ENCODE measurements at places on chromosomes 1 and 21.
A peak's percentile ranks its signal among the peaks of the same experiment; 100 is the strongest.

DNA sequence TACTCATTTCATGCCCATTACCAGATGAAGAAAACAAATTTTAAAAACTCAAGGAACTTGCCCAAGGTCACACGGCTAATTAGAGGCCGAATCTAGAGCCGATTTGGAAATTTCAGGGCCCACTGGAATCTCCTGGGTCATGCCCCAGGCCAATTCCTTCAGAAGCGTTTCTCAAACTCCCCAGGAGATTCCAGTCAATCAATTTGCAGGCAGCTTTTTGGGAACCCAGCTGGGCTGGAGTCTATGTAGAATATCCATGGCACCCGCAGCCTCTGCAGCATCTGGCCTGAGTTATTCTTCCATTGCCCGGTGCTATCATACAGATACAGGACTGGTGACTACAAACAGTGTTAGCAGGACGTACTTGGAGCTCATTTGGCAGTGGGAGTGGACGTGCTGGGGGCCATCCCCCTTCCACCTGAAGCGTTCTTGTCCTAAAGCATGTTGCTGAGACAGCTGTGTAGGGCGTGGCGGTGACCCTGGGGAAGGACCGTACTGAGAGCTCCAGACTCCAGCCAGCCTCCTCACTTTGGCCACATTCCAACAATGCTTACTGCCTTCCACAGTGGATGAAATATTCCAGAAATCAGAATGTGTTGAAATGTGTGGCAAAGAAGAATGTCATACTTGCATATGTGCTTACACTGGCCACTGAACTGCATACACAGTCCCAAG lies 38.3 kb downstream of the ABCG1 start:
- DNase-seq: no peak

GRCh38 chr1:94095744-94096469 lies 25.0 kb downstream of the ABCA4 start:
- peak; percentile 81 for DNase-seq

GRCh38 chr21:46634966-46635323 lies 529 bp upstream of the PRMT2 start:
- DNase-seq: peak; percentile 81

DNA sequence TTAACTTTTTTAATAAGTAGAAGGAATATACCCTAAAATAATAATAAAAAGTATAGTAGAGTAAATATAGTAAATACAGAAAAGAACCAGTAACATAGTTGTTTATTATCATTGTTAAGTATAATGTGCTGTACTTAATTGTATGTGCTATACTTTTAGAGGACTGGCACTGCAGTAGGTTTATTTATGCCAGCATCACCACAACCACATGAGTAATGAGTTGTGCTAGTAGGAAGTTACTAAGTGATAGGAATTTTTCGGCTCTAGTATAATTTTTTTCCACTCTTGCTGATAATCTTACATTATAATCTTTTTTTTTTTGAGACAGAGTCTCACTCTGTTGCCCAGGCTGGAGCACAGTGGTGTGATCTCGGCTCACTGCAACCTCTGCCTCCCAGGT lies 71.6 kb downstream of the IVNS1ABP start:
- DNase-seq: no peak

DNA sequence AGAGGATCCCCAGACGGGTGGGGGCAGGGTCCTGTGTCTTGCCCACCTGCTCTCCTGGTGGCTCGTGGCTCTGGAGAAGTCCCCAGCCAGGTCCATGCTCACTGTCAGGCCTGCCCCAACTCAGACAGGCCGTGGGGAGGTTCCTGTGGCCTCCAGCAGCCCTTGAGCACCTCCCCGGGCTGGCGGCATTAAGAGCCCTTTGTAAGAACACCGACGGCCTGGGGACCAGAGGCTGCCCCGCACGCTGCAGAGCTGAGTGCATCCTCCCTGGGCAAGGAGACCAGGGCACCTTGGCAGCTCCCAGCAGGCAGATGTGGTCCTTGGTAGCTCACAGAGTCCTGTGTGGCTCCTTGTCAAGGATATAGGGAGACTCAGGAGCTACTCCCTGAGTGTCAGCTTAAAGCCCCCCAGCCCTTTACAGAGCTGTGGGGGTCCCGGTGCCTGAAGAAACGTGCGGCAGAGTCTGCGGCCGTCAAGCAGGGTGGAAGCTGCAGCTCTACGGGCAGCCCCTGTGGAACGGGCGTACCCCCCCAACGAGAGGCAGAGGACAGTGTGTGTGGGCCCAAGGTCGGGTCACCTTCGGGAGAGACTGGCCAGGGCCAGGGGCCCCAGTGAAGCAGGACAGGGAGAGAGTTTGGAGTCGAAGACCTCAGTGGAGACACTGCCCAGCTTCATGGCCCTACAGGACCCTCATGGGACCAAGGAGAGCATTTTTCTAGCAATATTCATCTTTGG lies 118.6 kb downstream of the PRDM16 start:
- DNase-seq: peak; percentile 92

DNA sequence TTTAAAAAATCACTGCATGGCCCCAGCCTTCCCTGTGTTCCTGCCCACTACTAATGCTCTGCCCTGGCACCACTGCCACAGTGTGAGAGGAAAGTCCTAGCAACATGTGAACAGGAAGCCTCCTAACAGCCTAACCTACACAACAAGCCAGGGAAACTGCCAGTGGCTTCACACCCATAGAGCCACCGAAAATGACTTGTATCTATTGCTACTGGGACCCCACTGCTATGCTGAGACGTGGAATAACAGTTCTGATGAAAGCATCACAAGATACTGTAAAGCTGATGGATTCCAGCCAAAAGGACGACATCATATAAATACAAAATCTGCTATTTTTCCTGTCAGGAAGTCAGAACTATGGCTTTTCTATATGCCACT lies 74.9 kb downstream of the JAK1 start:
- no peak for DNase-seq

GRCh38 chr1:205775717-205776056 lies 405 bp upstream of the RAB29 start:
- DNase-seq: no peak

DNA sequence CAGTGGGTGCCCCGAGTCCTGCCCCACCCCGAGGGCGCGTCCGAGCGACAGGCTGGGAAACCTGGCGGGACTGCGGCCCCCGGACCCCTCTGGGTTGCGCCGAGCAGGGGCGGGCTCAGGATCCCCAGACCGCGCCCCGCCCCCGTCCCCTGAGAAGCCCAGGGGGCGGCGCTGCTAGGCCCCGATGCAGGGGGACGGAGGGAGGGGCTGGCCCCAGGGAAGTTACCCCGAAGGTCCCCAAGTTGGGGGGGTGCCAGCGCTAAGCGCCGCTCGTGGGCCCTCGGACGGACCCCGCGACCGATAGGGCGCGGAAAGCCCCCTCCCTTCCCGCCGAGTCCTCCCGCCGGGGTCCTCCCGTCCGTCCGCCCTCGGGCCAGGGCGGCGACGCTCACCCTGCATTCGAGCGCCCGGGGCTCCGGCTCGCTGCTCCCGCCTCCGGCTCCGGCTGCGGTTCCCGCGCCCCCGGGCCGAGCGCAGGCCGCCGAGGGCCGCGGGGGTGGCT lies 414 bp downstream of the GPR153 start:
- DNase-seq: peak; percentile 95

GRCh38 chr21:21734088-21734487 lies 735.9 kb downstream of the NCAM2 start:
- no peak for DNase-seq

DNA sequence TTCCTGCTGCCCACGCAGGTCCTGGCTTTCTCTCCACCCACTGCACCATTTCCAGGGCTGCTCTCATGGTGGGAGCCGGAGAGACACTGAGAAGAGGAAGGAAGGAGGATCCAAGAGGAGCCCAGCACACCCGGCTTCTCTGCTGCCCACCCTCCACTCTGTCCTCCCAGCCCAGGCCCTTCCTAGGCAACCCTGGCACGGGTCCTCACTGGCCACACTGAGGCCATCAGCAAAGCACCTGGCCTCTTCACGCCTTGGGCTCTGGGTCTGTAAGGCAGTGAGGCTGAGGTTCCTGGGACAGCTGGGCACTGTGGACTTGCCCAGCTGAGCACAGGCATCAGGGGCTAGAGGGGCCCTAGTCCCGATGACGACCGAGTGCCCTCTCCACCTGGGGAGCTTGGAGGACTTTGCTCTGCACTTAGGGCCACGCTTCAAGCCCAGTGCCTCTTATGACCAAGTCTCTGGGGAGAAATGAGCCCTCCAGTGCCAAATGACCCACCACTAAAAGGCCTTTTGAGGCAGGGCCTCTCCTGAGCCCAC lies 43.1 kb downstream of the PDE9A start:
- peak; percentile 49 for DNase-seq

GRCh38 chr1:81695741-81696140 lies 105.0 kb upstream of the ADGRL2 start:
- DNase-seq: peak; percentile 21

- peak; percentile 73 for DNase-seq
These were observed 1.1 kb downstream of the RYR2 start for GRCh38 chr1:237042892-237043576.

DNA sequence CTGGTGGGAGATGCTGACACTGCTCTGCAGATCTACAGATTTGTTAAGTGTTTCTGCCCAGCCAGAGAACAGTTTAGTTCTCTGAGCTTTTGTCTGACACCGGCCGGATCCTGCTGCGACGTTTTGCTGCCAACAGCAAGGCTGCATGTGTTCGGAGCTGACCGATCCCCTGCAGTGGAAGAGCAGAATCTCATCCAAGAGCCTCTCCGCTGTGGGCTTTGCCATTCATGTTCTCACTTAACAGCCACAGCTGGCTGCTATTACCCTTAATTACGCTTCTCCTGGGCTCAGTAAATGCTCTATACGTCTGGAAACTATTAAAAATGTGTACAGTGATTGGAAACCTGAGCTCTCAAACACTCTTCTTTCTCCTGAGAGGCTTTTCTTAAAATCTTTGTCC lies 105.3 kb downstream of the BCAR3 start:
- no peak for DNase-seq

DNA sequence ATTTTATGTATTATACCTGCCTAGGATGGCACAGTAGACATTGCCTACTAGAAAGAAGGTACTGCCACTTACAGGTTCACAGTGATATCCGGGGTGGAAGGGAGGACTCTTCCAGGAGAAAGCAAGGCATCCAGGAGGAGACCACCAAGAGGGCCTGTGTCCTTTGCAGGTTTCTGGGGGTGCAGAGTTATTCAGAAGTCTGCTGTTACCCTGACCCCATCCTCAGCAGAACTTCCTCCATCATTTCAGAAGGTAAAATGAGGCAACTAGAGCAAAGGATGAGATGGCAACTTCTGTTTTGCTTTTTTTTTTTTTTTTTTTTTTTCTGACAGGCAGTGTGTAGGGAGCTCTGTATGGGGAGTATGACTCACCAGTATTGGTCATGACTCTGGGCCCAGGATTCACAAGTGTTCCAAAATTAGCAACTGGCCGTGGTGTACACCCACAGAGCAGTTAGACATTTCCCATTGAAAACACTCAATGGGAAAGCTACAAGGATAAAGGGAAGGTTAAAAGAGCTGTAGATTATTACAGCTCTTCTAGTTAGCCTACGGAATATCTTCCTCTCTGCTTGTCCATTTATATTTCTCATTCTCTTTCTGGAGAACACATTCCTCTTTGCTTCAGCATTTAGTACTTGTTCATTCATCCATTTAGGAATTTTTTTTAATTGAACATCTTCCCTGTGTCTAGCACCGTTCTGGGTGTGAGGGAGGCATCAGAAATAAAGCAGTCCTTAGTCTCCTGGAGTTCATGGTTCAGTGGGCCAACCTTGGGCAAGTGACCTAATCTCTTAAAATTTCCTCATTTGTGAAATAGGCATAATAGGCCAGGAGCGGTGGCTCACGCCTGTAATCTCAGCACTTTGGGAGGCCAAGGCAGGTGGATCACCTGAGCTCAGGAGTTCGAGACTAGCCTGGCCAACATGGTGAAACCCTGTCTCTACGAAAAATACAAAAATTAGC lies 50.5 kb upstream of the PPP2R5A start:
- peak; percentile 88 for DNase-seq

- DNase-seq: no peak
These were observed 53.9 kb downstream of the EDN2 start for GRCh38 chr1:41430582-41430981.

DNA sequence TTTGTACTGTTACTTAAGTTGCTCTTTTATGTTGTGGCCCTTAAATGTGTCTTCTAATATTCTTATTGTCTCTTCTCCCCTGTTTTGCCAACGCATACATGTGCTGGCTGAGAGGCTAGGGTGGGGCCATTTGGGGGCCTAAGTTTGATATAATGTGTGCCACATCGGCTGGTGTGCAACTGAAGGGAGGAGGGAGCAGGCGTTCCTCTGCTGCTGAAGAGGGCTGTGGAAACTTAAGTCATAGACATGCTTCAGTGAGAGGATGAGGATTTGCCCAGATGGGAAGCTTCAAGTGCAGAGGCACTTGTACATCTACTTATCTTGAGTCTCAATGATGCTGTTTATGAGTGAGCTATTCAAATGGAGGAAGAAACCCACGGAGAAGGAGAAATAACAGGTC lies 630.6 kb downstream of the LMO4 start:
- no peak for DNase-seq

DNA sequence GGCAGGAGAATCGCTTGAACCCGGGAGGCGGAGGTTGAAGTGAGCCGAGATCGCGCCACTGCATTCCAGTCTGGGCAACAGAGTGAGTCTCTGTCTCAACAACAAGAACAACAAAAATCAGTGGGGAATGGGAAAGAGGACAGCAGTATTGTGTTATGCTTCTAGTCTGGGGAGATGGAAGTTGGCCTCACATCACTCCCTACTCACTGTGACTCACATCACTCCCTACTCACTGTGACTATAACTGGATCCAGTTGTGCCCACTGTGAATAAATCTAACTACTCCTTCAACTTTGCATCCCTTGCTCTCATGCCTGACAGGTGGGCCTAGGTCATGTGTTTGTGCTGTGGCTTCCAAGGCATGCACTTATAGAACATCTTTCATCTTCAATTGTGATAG lies 285.4 kb upstream of the USP24 start:
- no peak for DNase-seq

DNA sequence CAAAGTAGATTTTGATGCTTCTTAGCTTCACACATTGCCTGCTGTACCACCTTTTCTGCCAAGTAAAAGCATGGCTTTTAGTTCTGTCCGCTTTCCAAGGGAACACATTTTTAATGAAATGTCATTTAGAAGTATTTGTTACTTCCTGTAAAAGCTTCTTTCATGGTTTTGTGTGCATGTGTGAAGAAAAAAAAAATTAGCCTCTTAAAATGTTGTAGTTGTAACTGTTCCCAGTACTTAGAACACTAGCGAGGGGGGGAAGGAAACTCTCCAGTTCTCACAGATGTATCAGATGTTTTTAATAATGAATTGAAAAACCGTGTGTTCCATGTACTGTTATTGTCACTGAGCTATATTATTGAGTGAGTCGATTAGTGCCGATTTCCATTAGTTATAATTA lies 568.3 kb upstream of the ADGRL2 start:
- no peak for DNase-seq

DNA sequence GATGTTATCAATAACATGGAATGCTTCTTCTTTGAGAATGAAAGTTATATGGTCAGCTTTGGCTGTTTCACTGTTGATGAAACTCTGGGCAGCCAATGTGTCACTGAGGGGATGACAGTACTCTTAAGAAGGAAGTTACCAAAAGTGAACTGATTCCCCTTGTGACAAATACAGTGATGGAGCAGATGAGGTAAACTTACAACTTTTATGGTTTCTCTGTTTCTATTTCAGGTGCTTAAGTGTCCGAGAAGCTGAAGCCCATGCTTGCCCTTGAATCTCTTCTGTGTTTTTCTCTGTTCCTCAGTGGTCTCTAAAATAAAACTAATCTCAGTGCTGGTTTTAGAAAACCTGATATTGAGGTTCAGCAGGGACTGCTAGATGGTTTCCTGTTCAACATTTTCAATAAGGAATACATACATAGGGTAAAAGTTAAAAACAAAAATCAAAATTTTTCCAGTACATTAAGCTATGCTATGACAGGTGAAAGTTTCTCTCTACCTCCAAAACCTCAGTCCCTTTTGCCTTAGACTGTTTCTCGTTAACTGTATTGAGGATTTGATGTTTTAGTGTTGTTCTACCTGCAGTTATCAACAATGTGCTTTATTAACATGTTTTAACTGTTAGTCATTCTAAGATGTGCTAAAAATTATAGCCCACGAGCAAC lies 454.4 kb upstream of the ADGRL4 start:
- DNase-seq: no peak

Data from osteoblast (primary cell).